ENCODE measurements at places on chromosomes 6 and 20. TPM values are rescaled to one million over a fixed set of nuclear protein-coding genes. Genes with fewer than 3 reads are reported as not detected.

DNA sequence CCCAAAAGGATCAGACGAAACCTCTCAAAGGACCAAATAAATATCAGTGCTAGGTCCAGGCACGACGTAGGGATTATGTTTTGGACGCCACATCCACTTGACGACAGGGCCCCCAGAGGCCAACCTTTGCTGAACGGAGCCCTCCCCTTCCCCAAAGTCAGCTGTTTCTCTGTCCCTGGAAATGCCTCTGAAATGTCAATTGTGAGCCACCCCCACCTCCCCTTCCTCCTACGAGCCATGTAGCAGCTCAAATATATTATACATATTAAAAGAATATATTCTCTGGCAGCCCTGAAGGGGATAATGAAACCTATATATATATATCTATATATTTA, 39.6 kb upstream of the BLCAP start:
- no peak for DNase-seq

Gene OXT
- total RNA-seq, result not detected

DNA sequence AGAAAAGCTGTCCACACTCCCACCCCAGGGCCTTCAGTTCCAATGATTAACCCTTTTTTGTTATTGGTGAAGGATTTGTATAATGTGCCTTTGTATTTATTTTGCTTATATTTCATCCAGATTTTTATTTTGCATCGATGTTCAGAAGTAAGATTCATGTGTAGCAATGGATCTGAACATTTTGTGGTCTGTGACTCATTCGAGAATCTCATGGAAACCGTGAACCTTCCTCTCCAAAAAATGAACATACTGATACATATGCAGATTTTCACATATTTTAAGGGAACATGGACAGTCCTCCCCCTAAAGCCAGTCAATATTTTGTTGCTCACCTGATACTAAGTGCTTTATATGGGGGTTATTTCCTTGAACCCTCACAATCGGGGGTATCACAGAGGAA, 421.8 kb upstream of the SOX4 start:
- no peak for DNase-seq

- no peak for DNase-seq
These were observed 3.6 kb upstream of the PHIP start for GRCh38 chr6:79081663-79082062.

DNA sequence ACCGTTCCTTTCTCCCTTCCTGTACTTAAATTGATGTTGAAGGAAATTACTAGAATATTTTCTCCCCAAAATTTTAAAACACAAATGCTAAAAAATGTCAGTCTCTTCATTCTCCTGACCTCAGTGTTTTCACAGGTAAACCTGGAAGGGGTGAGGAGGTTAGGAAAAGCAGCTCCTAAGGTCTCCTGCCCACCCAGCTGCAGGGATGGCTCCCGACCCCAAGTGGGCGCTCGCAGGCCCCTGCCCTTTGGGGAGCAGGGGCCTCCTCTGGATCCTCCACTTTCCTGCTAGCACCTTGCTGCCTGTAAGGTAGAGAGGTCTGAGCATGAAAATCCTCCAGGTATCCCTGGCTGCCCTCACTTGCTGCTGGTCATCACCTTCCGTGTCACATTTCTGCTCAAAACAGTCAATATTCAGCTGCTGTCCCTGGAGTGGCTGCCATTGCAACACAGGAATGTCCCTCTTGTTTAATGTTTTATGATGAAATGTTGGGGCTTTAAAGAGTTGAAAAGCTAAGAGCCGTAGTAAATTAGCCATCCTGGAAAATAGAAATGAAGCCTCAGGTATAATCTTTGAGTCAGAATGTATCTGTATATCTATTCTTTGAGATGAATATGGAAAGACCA, 10.9 kb upstream of the HSP90AB1 start:
- DNase-seq, result peak; percentile 60

DNA sequence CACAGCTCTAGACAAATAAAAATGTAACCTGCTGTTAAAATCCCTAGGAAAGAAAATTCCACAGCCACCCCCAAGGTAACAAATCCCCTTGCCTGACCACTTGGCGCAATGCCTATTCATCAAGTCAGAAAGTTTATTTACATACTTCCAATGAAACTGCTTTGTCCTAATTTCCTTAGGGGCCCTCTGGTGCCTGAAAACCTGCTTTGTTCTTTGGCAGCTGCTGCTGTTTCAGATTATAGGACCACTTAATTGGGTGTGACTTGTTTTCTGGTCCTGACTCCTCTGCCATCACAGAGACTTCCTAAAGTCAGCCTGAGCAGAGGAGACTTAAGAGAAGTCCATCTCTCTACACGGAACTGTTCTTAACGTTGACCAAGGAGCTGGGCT, 323.6 kb downstream of the UBE3D start:
- DNase-seq, result no peak

DNA sequence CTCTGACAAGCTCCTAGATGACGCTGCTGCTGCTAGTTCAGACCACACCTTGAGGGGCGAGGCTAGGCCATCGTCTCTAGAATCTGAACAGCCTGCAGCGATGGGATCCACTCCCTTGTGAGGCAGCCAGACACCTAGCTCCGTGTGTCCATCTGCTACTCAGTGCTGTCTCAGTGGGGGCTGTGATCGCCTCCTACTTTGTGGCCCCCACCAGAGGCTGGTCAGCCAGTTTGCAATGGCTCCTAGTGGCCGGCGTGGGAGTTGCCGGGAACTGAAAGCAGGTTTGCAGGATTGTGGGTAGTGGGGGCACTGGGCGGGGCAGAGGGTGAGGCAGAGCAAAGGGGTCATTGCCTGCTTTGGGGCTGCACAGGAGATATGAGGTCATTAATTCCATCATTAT, 2.8 kb downstream of the CCN5 start:
- DNase-seq, result no peak

Gene FAM184A
- total RNA-seq, result 8.4 TPM

- DNase-seq, result no peak
These were observed at the start of gene DLK2 for GRCh38 chr6:43455531-43456428. Gene DLK2, minus strand, starts transcription at chr6:43455548. Its CDS starts 723 bp downstream, at chr6:43454825.

Gene MCCD1
- not detected for total RNA-seq

DNA sequence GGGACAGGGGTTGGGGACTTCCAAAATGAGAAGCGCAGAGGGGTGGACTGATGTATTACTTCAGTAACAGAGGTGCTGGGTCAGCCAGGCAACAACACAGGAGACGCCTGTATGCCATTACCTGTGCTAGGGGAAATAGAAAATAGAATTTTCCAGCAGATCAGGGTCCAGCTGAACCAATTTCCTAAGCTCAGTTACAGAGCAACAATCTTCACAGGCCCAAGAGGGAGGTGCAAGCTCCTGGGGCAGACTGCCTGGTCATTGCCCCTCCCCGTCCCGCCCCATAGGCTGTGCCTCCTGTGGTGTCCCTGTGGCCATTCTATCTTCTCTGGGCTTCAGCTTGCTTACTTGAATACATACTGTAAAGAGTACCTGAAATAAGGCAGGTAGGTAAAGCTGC, 3.7 kb downstream of the KCNK5 start:
- DNase-seq, result peak; percentile 76

DNA sequence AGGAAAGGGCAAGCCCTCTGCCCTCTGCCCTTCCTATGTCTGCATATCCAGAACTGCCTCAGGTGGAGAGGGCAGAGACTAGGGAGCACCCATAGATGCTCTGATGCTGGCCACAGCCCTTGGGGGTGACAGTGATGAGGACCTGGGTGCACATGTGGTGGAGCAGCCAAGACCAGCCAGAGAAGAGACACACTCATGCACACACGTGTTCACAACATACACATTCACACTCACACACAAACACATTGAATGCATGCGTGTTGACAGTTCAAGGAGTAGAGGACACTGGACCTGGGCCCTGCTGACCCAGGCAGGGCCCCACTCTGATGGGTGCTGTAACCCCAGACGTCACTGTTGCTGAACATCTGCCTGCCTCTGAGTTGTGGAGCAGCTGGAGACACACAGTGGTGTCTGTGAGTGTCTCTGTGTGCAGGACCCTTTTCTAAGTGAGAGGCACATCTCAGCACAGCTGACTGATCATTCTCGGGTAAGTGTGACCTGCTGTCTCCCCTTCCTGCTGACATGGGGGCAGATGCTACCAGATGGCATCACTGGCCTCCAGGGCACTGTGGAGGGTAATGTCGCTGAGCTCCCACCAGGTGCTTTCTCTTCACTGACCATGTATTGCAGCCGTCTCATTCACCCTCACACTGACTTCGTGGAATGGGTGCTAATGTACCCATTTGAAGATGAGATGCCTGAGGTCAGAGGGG, 30.1 kb upstream of the MAS1L start:
- DNase-seq, result no peak

DNA sequence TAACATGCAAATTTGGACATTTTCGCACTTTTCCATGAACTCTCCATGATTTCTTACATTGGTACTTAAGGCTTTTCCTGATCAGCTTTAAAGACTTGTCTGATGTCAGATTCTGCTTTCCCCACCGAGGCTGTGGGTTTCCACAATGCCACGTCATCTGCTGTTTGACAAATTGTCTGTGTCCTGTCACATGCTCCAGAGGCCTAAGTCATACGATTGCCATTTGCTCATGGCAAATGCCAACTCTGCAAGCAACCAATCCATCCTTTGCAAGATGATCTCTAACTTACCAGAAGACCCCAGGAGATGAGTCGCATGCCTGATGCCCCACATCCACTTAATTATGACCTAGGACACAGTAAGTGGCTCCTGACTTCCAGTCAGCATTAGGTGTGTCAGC, 556.5 kb downstream of the BMP2 start:
- DNase-seq, result no peak

DNA sequence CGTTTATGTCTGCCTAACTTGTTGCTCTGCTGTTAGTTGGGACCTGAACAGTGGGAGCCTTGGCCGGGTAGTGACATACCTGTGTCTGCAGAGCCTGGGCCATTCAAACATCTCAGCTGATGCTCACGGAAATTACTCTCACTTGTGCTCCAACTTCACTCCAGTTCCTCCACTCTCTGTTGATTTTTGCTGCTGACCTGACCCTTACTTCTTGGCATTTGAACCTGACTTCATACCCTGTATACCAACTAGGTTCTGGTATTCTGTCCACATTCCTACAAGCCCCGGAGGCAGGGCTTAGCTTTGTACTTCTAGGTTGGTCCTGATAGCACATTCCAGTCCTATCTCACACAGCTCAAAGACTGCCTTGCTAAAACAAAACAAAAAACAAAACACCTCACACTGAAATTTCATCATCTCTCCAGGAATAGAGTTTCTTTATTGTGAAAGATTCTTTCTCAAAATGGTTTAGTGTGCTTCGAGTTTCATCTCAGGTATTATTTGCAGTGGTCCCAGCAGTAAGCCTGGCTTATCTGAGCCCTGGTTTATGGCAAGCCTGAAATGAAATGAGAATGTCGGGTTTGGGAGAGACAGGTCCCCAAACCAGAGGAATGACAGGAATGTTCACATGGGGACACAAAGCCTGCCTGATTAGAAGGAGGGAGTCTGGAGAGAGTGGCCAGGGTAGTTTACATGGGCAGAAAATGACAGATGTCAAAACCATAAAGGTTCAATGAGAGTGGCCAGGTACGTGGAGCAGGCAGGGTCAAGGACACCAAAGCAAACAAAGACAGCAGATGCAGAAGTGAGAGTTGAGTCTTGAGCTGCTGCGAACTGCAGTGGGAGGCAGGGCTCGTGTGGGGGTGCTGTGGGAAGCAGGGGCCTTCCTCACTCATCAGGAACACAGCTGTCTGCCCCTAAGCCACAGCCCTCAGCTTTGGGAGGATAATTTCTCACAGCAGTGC, 174.2 kb upstream of the HDAC2 start:
- no peak for DNase-seq

DNA sequence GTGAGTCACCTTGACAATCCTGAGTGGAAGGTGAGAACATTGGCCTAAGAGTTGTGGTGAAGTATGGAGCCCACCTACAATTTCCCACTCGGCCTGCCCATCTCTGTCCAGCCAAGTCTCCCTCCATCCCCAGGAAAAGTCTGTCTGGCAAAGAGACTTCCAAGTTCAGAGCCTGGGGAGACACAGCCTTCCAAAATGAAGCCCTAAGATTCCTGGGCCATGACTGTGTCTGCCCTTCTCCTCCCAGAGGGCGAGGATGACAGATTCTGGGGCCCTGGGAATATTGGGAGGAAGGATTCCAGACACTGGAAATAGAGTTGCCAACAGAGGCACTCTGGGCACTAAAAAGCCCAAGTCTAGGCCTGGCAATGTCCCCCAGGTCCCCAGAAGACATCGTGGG, 176.8 kb downstream of the NFATC2 start:
- DNase-seq, result no peak

DNA sequence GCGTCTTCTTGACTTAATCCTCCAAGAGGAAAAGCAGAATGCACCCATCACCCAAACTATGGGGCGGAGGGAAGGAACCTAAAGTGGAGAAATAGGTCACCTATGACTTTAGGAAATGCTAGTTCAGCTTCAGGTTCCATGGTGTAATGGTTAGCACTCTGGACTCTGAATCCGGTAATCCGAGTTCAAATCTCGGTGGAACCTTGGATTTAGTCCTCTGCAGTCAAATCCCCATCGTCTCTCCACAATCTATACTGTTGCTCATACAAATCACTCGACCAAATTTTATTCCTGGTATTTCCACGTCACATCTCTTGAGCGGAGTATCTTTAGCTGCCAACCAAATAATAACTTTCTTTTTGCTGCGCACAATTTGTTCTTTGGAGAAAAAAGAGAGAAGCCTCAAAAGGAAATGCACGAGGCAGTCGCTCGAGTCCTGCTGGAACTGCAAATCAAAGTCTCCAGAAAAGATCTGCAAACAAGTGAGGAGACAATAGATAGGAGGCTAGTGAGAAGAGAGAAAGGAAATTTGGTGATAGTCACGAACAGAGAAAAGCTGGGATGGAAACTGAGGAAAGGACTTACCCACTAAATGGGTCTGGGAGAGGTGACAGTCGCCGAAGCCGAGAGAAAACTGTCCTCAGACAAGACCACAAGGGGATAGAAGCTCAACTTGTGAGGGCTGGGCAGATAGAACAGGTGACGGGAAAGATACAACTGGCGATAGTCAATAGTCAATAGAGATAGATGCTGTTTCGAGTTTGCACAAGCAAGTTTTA, 16.6 kb downstream of the POM121L2 start:
- no peak for DNase-seq

Gene MOG
- total RNA-seq, result not detected

DNA sequence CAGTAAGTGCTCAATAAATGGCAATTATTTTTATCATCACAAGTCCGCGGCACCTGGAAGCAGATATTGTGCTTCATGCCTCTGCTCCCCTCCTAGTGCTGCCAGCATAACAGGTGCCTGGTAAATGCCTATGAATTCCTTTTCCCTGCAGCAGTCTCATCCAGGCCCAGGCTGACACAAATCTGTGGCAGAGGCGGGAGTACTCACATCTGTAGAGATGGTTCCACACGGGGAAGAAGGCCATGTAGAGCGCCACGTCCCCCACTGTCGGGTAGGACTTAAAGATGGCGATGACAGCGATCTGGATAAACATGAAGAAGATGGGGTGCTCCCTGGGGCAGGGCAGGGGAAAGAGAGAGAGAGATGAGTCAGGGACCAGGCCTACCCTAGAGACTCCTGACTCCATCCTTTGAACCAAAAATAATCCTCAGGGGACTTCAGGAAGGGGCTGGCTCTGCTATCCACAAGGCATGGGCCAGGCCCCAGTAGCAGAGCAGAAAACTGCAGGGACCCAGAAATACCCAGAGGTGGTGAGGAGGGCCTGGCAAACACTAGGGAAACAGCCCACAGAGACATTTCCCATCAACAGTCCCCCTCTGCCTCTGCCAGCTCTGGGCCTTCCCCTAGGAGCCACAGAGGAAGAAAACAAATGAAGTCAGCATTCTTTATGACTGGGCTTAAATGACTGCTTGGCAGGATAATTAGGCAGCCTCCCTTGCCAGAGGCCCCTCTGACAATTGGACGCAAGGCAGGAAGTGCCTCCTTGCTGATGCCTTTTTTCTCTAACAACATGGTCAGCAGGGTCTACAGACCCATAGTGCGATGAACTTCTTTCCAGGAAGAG, 23.0 kb downstream of the MAP1LC3A start:
- DNase-seq, result no peak
